ENCODE measurements at places on chromosomes 13 and 19.
A peak's percentile ranks its signal among the peaks of the same experiment; 100 is the strongest.

DNA sequence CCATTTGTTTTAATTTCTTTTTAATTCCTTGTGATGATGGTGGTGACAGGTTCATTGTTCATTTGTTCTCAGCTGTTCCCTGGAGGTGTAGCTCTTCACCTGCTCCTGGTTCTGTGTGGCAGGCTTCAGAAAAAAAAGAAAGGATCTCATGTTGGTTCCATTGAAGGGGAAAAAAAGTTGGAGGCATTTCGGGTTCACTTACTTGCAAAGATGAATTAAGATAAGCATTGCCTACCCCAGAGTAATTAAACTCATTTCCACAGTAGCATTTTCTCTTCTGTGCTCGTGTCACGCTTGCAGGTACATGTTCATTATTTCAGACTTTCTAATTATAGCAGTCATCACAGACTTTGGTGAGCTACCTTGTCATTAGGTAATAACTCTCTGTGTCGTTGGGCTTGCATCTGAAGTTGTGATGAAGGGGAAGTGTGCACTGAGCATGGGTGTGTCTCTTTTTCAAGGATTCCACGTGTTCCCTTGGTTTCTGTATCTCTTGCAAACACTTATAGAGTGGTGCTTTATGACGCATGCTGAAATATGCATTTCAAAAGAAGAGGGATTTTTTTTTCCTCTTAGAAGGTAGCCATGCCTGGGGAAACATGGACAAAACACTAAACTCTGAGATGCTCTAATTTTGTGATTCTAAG lies 69.1 kb downstream of the MTUS2 start:
- DNase-seq = no peak

DNA sequence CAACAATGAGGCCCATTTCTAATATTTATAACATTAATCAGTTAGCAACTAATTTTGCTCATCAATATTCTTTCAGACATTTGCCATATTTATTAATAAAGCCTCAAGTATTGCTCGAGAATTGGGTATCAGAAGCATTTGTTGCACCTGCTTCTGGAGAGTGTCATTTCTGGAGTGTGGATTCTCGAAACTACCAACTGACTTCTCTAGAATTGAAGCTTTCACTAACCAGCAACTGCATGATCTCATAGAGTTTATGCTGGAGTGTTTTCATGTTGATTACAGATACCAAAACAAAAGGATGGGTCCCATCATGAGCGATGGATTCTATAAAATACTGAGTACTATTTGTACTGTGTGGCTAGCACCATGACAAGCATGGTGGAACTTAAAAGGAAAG lies 121.0 kb upstream of the SLC7A1 start:
- DNase-seq = no peak

DNA sequence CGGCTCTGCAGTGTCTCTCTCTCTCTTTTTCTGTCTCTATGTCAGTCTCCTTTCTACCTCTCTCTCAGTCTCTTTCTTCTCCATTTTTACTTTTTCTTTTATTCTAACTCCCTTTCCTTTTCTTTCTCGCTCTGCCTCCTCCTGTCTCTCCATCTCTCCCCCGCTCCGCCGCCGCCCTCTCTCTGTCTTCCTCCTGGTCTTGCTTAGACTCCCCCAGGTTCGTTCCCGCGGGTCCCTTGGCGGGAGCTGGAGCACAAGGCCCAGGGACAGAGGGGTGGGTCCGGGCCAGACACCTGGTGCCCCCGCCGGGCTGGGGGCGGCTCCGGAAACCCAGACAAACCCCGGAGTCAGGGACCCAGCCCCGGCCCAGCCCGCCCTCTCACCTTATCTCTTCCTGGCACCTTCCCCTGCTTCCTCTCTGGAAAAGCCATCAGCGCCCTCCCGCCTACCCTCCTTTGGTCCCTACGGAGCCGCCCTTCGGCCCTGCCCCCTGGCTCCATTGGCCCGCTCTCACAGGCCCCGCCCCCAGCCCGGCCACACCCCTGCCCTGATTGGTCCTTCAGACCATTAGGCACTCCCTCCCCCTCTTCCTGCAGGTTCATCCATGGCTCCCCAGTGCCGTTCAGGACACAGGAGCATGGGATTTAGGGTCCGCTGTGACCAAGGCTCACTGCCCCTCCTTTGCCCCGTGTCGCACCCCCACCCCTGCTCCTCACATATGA lies 15.4 kb upstream of the NOP53 start:
- DNase-seq = no peak

DNA sequence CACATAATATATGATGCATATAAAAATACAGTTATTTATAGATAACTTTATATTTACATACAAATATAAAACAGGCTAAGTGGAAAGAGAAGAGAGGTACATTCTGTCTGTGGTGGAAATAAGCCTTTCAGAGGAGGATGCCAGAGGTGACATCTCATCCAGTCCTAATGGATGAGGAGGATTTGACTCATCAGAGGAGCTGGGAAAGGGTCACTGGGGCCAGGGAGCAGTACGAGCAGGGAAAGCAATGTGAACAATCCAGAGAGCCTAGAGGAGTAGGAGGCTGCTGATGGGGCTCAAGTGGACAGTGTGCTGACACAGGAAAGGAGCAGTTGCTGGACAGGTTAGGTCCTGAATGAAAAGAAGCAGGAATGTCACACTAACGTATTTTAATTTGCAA lies 18.6 kb downstream of the NALCN start:
- peak; percentile 82 for DNase-seq

GRCh38 chr19:3790209-3790734 lies 4.1 kb upstream of the MATK start:
- DNase-seq = no peak

GRCh38 chr19:49560358-49560900 lies 19.9 kb downstream of the NOSIP start:
- DNase-seq = no peak

DNA sequence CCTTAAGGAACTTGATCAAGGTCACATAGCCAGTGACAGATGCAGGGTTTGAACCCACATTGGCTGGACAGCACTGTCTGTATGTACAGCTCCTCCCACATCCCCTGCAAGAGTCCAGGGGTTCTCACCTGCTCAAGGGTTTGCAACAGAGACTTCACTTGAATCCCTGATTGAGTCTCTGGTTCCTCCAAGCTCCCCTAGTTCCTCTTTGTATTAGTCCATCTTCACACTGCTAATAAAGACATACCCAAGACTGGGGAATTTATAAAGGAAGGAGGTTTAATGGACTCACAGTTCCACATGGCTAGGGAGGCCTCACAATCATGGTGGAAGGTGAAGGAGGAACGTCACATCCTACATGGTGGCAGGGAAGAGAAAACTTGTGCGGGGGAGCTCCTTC lies 72.8 kb upstream of the CLDN10 start:
- no peak for DNase-seq

- peak; percentile 86 for DNase-seq
Measured at GRCh38 chr13:106104281-106104901, 431.1 kb downstream of the EFNB2 start.

DNA sequence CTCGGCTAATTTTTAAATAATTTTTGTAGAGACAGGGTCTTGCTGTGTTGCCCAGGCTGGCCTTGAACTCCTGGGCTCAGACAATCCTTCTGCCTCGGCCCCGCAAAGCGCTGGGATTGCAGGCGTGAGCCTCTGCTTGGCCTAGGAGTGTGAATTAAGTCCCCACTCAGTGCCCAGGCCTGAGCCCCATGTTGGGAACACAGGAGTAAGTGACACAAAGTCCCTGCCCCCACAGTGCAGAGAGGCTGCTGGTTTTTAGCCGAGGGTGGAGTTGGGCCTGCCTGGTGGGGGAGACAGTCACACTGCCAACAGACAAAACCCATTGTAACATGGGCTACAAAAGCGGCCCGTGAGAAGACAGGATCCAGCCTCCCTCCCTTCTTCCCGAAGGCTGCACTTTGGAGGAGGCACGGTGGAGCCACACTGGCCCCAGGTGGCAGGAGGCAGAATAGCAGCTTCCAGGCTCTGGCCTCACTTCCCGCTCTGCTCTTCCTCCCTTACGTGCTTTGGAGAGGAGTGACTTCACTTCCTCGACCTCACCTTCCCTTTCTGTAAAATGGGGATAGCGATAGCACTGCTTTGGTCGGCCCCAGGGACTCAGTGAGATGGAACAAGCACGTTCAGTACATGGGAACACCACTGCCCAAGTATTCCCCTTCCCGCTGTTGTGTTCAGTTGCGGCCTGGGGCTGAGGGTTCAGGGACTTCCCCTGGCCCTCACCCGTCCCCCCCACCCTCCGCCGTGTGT lies 15.2 kb upstream of the EHD2 start:
- peak; percentile 91 for DNase-seq

DNA sequence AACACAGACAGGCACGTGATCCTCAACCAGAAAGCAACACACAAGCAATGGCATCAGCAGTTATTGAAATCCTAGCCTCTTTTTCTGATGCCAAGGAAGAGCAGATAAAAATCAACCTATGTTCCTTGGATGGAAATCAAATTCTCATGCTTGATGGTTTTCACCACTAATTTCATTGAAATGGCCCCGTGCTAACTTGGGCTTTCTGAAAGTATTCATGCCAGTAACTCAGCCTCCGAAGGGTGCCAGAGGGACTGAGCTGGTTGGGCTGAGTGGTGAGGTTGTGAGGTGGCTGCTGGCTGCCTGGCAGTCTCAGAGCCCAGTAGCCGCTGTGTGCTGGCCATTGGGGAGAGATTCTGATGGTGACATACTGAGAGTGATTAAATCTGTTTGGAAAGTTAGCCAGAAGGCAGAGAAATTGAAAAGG lies 309.3 kb downstream of the DCT start:
- DNase-seq = peak; percentile 14

GRCh38 chr19:38337360-38337653 lies 1.7 kb downstream of the CATSPERG start:
- DNase-seq = no peak

GRCh38 chr19:49746206-49746958 lies 16.7 kb downstream of the TSKS start:
- no peak for DNase-seq

DNA sequence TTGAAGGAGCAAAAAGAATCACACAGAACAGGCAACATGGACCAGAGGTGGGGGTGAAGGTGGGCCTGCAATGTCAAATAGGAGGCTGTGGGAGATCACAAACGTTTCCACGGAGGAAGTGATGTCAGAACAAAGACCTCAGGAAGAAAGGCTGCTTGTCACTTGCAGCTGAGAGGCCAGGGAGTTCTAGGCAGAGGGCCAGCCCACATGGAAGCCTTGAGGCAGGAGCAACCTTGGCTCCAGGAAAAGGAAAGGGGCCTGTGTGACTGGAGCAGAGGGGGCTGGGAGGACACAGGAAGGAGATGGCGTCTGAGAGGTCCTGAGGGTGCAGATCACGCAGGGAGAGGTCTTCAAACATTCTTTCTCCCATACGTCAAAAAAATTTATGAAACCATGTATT lies 16.3 kb downstream of the ZNF160 start:
- DNase-seq = no peak

DNA sequence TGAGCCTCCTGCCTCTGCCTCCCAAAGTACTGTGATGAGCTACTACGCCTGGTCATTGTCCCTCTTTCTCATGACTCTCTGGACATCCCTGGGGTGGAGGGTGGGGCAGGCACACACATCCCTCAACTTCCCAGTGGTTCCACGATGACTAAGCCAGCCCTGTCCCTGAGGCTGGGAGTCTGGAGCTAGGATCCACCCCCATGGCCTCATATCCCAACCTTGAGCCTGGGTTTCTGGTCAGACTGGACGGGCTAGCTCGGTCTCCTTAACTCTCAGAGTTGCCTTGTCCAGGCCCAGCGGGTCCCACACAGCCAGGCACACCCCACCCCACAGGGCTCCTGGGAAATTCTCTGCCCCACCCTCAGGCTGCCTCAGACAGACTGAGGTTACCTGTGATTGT lies 19.6 kb downstream of the IER2 start:
- DNase-seq = peak; percentile 90

DNA sequence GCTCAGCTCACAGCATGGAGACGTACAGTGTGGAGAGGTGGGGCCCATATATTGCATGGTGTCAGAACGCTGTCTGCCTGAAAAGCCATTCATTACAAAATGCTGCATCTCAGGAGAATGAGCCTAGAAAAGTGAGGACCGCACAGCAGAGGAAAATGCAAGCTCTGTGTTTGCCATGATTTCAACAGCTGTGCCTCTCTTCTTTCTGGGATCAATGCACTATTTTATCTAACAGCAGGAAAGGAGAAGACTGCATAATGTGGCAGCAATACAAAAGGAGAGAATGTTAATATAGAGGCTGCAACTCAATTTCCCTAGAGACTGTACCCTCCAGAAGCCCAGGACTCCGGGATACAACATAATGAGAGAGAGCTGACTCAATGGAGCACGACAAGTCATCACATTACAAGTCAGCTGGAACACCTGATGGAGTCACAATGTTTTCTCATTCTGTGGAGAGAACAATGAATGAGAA lies 368.0 kb downstream of the FGF14 start:
- DNase-seq = no peak
